ENCODE measurements at places on chromosomes 3 and 15. TPM values are rescaled to one million over a fixed set of nuclear protein-coding genes. Genes with fewer than 3 reads are reported as not detected.

Gene FAM131A
- total RNA-seq, result 21.6 TPM

Gene HGD
- not detected for total RNA-seq

Gene GABRG3
- not detected for total RNA-seq

Gene TMEM212
- total RNA-seq, result not detected

Gene CFAP100
- not detected for total RNA-seq

Gene VPS18
- 26.6 TPM for total RNA-seq

Gene GNAT1
- total RNA-seq, result not detected

Gene CA12
- total RNA-seq, result 18.7 TPM

Gene CADPS
- 0.50 TPM for total RNA-seq

Gene TRANK1
- 3.4 TPM for total RNA-seq

Gene C3orf70
- total RNA-seq, result 0.50 TPM

Gene FOXB1
- total RNA-seq, result not detected

Gene RTP4
- not detected for total RNA-seq

All from bronchus fibroblast of lung (primary cell).